ENCODE measurements at places on chromosomes 3 and 15. TPM values are rescaled to one million over a fixed set of nuclear protein-coding genes. Genes with fewer than 3 reads are reported as not detected.
A peak's percentile ranks its signal among the peaks of the same experiment; 100 is the strongest.

DNA sequence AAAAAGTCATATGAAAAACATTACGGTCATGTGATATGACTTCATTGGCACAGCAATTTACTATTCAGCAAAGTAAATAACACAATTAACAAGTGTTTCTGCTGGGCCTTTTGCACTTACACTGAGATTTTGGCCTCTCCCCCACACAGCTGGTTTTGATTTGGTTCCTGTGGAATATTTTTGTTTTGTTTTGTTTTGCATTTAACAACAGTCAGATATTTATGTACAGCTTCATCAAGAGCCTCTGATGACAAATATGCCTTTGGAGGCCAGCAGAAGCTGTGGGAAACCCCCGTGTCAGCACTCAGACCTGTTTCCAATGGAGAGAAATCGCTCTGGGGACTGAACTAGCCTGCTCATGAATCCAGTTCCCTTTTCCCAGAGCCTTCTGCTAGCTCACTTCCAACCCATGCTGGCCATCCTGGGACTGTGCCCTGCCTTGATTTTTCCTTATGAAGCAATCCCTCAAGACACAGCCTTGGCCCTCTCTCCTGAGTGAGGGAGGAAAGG, 161.9 kb downstream of the ATG7 start:
- DNase-seq, result no peak
- no peaks in the 10 kb centered on the region for H3K27me3 ChIP-seq
- no peak overlapping the region for H3K27ac ChIP-seq
- no peaks in the 10 kb centered on the region for H3K4me1 ChIP-seq
- H3K36me3 ChIP-seq, result no peaks in the 10 kb centered on the region

GOLGA8G gene
- total RNA-seq, result not detected

DNA sequence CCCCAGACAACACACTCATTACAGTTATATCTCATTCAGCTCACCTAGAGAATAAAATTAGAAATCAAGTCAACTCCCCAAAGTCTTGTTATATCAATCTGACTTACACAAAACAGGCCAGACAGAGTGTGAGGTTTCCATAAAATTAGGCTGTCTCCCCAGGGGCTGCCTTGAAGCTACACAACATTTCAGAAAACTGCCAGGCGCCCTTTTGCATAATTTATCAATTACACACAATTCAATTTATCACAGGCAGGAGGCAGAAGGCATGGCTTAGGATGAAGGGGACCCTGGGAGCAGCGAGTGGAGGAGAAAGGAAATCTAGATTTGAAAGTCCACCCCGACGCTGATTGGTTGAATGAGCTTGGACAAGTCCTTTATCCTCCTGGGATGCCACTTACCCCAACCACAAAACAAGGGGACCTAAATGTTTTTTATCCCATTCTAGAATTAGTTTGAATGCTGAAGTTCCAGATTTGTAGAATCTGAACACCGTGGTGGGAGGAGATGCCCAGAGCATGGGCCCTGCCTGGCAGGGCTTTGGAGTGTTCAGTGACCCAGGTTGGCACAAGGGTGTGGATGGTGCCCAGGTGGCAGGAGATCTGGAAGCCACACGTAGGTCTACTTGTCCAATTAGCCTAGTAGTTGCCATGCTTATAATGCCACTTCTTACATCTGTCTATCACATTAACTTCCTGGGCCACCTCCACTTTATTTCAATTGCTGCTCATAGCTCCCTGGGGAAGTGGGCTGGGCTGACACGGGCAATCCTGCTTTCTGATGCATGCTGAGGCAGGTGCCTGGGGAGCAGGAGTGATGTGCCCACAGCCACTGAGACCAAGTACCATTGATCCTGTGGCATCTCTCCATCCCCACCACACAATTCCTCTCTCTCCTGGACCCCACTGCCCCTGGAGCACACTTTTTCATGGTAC, 119.8 kb upstream of the TLE3 start:
- peaks cover 12% of the 10 kb centered on the region for H3K27me3 ChIP-seq
- H3K4me1 ChIP-seq, result no peaks in the 10 kb centered on the region
- no peaks in the 10 kb centered on the region for H3K36me3 ChIP-seq
- DNase-seq, result no peak

DNA sequence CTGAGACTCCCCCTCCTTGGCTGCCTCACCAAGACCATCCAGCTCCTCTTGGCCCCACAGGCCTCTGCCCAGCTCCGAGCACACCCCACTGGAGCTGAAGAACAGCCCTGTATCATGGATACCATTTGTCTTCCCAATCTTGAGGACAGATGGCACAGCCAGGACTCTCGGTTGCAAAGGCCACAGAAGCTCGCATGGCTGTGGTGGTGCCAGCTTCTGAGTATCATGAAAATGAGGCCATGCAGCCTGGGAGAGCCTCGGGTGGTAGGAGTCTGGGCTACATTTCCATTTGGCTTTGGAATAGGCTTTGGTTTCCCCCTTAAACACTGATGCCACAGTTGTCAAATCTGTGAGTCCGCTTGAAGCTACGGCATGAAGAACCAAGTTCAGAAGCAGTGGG, 106.6 kb downstream of the SEMA5B start:
- peaks cover 3% of the 10 kb centered on the region for H3K4me1 ChIP-seq
- H3K27ac ChIP-seq, result no peak overlapping the region
- DNase-seq, result no peak
- peaks cover 31% of the 10 kb centered on the region for H3K27me3 ChIP-seq

ATP13A4 gene
- total RNA-seq, result 0.31 TPM

DNA sequence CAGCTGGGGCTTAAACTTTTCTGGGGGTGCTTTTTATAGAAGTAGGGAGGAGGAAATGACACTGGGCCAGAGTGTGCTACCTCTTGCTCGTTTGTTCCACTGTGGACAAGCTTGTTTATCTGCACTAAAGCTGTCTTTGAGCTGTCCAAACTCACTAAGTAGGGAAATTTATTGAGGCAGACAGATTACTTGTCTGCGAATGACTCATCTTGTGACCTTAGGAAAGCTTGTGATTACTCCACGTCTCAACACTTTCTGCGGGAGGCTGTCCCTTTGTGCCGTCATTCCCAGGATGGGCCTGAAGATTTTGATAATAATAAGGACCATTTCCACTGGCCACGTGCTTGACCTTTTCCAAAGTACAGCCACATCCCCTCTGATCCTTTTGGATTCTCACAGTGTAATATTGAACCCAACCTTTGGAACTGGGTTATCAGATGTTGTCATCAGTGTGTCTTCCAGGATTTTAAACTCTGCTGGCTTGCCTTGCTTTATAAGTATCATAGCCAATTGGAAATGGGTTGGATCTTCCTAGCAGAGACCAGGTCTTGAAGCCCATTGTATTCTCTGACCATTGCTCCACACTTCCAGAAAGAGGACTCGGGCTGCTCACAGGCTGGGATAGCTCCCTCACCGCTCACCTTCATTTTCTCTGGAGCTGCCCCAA, 84.7 kb downstream of the AGBL1 start:
- no peaks in the 10 kb centered on the region for H3K27me3 ChIP-seq
- DNase-seq, result no peak
- no peaks in the 10 kb centered on the region for H3K36me3 ChIP-seq

AHSG gene
- 0.16 TPM for total RNA-seq

DNA sequence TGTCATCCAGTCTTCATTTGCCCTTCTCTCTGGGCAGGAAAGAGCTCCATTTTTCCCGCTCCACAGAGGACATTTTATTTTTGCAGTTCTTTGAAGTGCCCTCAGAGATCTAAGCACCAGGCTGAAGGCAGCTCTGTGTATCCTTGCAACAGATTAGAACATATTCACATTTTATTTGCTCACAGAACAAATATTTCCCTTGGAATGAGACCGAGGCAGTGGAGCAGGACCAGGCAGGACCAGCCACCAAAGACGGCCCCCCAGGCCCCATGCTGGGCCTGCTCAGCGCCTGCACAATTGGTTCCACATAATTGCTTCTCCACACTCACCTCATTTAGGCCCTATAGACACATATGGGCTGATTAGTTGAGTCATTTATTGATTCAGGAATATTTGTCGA, 15.7 kb upstream of the ETV5 start:
- H3K4me1 ChIP-seq, result no peaks in the 10 kb centered on the region
- no peak overlapping the region for H3K27ac ChIP-seq
- no peak overlapping the region for H3K4me3 ChIP-seq
- peaks cover 24% of the 10 kb centered on the region for H3K27me3 ChIP-seq
- H3K36me3 ChIP-seq, result no peaks in the 10 kb centered on the region
- DNase-seq, result no peak

GRCh38 chr3:11118181-11118682, 36.1 kb upstream of the HRH1 start:
- peaks cover 5% of the 10 kb centered on the region for H3K27me3 ChIP-seq
- H3K4me1 ChIP-seq, result no peaks in the 10 kb centered on the region
- H3K4me3 ChIP-seq, result no peak overlapping the region
- DNase-seq, result no peak

- no peak overlapping the region for H3K4me3 ChIP-seq
- H3K27me3 ChIP-seq, result peaks cover 32% of the 10 kb centered on the region
- H3K27ac ChIP-seq, result no peak overlapping the region
- H3K36me3 ChIP-seq, result peaks cover 10% of the 10 kb centered on the region
- H3K4me1 ChIP-seq, result peaks cover 16% of the 10 kb centered on the region
Observed at GRCh38 chr3:71219744-71220638, 363.5 kb downstream of the FOXP1 start.

CDHR4 gene
- total RNA-seq, result not detected

SV2B gene
- 0.08 TPM for total RNA-seq

GRCh38 chr15:39907216-39907615, 12.8 kb downstream of the GPR176 start:
- H3K4me3 ChIP-seq, result no peak overlapping the region
- no peaks in the 10 kb centered on the region for H3K36me3 ChIP-seq
- DNase-seq, result no peak
- H3K27me3 ChIP-seq, result peaks cover 9% of the 10 kb centered on the region
- H3K4me1 ChIP-seq, result no peaks in the 10 kb centered on the region

DNA sequence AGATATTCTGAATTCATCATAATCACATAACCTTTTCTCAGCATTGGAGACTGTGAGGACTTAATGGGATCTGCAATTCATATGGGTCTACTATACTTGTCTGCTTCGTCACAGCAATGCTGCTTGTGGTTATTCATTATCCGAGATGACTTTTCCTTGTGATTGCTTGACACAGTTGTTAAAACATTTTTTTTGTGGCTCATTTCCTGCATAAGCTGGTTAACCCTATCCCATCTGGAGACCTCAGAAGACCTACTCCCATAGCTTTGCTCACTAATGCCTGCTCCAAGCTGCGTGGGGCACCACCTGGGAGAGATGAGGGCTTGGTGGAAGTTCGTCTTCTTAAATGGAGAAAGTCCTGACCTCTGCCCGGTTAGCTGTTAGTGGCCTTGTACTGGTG, 360.8 kb downstream of the CHST2 start:
- no peaks in the 10 kb centered on the region for H3K27me3 ChIP-seq
- DNase-seq, result no peak
- H3K36me3 ChIP-seq, result no peaks in the 10 kb centered on the region
- no peaks in the 10 kb centered on the region for H3K4me1 ChIP-seq
- no peak overlapping the region for H3K27ac ChIP-seq

DNA sequence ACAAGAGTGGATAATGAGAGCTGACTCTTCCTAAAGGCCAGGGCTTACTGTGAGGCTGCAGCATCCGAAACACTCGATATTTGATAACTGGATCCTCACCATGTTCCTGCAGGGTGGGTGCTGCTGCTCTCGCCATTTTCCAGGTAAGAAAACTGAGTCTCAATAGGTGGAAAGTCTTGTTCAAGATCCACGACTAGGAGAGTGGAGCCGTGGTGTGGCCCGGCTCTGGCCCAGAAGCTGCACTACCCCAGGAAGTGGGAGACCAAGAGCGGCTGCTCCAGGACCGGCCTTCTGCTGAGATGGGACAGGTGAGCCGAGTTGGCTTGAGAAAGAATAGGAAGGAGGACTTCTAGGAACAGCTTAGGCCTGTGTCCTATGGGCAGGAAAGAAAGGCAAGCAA, 121.6 kb downstream of the SMAD6 start:
- H3K27me3 ChIP-seq, result peaks cover 7% of the 10 kb centered on the region
- no peak overlapping the region for H3K27ac ChIP-seq
- no peaks in the 10 kb centered on the region for H3K36me3 ChIP-seq
- no peak for DNase-seq
- no peak overlapping the region for H3K4me3 ChIP-seq

DNA sequence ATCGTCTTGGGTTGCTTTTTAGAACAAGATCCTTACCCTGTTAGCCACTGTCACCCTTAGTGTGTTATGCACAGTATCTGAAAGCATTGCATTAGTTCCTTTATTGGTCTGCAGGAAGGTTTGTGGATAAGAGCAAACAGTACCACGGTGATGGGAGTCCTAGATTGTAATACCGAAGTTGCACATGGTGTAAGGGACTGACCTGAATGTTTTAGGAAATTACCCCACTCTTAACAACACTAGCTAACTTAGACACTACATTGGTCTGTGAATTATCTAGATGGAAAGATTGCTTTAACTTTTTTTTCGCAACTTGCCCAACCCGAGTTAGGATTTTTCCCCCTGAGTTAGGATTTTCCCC, 1.3 kb downstream of the STT3B start:
- H3K27ac ChIP-seq, result peak overlapping the region; percentile 97
- peaks cover 40% of the 10 kb centered on the region for H3K4me1 ChIP-seq
- H3K4me3 ChIP-seq, result peak overlapping the region; percentile 99
- DNase-seq, result no peak

ITPKA gene
- total RNA-seq, result 2.8 TPM

TLR9 gene
- total RNA-seq, result not detected

- peaks cover 39% of the 10 kb centered on the region for H3K4me1 ChIP-seq
- no peaks in the 10 kb centered on the region for H3K27me3 ChIP-seq
- no peak overlapping the region for H3K4me3 ChIP-seq
- H3K36me3 ChIP-seq, result peaks cover 41% of the 10 kb centered on the region
Observed at GRCh38 chr15:56719021-56719612, 14.2 kb downstream of the ZNF280D start.

DNA sequence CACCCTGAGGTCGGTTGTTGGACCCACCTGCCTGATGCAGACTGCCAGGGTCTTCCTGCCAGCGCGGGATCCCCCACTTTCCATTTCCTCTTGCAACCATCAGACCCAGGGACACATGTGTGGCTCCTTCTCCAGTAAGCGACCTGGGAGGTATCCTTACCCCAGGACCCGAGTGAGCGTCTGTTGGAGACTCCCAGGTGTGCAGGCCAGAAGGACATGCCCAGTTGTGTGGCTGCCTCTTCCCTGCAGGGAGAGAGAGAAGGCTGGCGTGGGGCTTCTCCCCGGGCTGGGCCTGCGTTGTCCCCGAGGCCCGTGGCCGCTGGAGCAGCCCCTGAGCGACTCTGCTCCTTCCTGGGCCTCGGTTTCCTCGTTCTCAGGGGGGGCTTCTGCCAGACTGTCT, 56.8 kb downstream of the APBA2 start:
- no peaks in the 10 kb centered on the region for H3K27me3 ChIP-seq
- no peak overlapping the region for H3K4me3 ChIP-seq

GRCh38 chr3:76715426-76715825, 324.5 kb upstream of the ROBO2 start:
- H3K4me1 ChIP-seq, result no peaks in the 10 kb centered on the region
- no peak overlapping the region for H3K27ac ChIP-seq
- no peak for DNase-seq
- H3K27me3 ChIP-seq, result no peaks in the 10 kb centered on the region
- no peak overlapping the region for H3K4me3 ChIP-seq
- no peaks in the 10 kb centered on the region for H3K36me3 ChIP-seq

GRCh38 chr3:140250010-140250855, 315.2 kb downstream of the CLSTN2 start:
- no peaks in the 10 kb centered on the region for H3K4me1 ChIP-seq
- H3K27ac ChIP-seq, result no peak overlapping the region
- no peak for DNase-seq
- peaks cover 3% of the 10 kb centered on the region for H3K27me3 ChIP-seq
- H3K4me3 ChIP-seq, result no peak overlapping the region

- H3K27ac ChIP-seq, result peak overlapping the region; percentile 85
- H3K36me3 ChIP-seq, result peaks cover 5% of the 10 kb centered on the region
- H3K27me3 ChIP-seq, result no peaks in the 10 kb centered on the region
- DNase-seq, result no peak
Observed at GRCh38 chr3:184134746-184135148, 411 bp upstream of the EIF2B5 start.
